ENCODE measurements at places on chromosomes 16 and 17.

GRCh38 chr17:73657473-73658116, 13.3 kb upstream of the SDK2 start:
- no peak for DNase-seq

DNA sequence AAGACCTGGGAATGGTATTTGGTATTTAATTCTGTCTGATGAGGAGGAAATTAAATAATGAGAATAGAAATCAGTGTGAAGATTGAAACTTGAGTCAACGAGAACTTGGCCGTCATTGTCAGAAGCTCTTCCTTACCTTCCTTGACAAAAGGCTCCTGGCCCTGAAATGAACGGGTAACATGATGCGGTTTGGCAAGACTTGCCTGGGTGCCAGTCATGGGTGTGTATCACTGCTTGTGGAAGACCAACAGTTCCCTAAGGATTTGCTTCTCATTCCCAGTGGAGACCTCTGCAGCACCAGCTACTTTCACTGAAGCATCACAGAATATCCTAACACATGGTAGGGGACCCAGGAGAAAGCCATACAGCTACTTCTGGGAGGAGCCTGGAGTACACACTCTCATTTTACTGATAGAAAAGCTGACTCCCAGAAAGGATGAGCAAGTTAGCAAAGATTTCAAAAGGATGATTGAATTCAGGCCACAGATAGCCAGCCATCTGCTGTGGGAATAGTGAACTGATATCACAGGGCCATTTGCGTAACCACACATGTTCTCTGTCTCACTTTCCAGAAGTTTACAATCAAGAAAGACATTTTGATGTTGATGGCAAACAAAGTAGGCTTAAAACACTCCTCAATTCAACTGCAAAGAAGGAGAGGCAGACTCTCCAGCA, 258.1 kb upstream of the SALL1 start:
- no peak for DNase-seq

DNA sequence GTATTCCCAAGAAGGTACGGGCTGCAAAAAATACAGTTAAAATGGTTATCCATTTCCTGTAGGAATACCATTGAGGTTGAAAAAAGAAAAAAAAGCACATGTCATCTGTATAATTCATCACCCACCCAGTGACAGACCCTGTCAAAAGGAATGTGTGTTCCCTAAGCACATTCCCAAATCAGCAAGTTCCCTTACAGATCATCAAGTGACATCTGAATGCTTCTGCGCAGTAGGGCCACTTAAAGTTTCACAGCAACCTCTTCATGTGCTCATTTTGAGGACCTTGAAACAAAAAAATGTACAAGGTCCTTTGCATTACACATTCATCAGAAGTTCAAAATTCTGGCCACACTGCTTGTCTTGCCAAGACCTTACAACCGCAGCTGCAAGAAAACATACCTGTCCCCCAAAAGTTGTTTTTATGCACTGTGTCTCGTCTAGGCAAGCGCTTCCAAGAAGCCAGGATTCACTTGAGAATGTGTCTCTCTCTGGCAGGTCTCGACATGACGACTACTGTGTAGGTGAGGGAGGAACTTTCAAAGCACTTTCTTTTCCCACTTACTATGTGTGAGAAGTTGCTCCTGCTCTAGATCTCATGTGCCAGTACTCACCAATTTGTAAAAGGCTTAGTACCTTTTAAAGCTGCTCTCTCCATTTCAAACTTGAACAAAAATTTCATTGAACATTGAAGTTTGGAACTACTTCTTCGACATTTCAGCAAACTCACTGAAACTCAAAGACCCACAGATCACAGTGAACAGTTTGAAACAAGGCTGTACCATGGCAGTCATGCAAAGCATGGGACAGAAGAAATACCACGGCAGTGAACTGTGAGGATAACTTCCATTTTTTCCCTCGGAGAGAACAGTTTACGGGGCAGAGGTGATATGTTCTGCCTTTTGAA, 4.3 kb upstream of the POLG2 start:
- DNase-seq: no peak

- no peak for DNase-seq
These were observed 164.1 kb upstream of the TOM1L1 start for GRCh38 chr17:54736573-54736972.

- no peak for DNase-seq
These were observed 3.9 kb downstream of the PAQR4 start for GRCh38 chr16:2973093-2973492.

GRCh38 chr16:85348065-85348840, 236.0 kb upstream of the CIBAR2 start:
- DNase-seq: no peak

- no peak for DNase-seq
These were observed 33.2 kb downstream of the CYB5D2 start for GRCh38 chr17:4175921-4176807.

- DNase-seq: peak; percentile 47
These were observed 17.3 kb upstream of the WFDC1 start for GRCh38 chr16:84277244-84277823.

DNA sequence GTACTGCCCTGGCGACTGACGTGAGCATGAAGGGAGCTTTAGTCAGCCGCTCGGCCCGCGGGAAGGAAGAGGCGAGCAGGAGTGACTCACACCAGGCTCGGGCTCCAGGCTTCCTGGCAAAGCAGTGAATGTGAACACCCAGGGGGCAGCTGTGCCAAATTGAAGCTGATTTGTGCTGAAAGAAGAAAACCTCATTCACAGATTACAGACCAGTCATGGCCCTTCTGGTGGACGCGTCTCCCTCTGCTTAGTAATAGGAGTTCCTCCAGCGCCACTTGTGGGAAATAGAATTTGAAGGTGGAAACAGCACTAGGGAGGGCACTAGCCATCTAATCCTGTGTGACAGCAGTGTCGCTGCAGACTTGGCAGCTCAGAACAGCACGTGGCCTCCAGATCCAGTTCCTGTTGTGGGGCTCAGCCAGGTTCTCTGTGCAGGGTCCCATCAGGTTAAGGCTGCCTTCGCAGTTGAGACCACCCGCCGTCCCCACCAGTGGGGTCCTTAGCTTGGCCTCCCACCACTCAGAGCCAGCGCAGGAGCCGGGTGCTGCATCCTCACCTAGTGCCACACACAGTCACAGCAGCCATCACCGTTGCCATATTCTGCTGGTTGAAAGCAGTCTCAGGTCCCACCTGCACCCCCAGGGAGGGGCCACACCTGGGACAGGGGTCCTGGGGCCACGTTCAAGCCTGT, 164.5 kb upstream of the CHMP6 start:
- no peak for DNase-seq

Data from germinal center (tissue), 1 donor.